ENCODE measurements at places on chromosomes 1 and 21.
A peak's percentile ranks its signal among the peaks of the same experiment; 100 is the strongest.

DNA sequence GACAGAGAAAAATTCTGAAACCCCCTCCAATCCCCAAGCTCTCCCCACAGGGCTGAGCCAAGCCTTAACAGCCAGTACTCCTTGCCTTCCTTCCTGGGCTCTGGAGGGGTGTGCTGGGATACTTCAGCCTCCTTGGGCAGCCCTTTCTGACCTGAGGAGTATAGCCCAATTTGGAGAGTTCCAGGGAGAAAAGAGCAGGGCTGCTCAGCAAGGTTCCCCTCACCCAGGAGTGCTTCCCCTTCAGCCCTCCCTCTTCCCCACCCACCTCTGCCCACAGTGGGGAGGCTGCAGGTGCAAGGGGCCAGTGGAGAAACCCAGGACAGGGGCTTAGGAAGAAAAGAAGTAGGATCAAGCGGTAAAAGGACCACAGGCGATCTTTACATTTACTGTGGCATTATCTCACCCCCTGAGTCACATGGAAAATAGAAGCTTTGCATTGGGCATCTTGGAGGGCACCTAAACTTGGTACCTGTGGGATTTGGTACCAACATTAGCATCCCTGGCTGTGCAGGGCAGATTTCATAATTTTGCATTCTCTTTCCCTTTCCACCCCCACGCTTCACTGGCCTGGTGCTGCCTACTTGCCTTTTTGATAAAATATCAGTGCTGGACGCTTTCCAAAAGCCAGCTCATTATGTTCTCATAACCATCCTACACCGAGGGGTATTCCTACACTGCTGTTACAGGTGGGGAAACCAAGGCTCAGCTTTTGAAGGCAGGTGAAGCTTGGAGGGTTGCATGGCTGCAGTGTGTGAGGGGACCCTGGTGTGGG, 2.8 kb upstream of the ADORA1 start:
- DNase-seq = peak; percentile 25

DNA sequence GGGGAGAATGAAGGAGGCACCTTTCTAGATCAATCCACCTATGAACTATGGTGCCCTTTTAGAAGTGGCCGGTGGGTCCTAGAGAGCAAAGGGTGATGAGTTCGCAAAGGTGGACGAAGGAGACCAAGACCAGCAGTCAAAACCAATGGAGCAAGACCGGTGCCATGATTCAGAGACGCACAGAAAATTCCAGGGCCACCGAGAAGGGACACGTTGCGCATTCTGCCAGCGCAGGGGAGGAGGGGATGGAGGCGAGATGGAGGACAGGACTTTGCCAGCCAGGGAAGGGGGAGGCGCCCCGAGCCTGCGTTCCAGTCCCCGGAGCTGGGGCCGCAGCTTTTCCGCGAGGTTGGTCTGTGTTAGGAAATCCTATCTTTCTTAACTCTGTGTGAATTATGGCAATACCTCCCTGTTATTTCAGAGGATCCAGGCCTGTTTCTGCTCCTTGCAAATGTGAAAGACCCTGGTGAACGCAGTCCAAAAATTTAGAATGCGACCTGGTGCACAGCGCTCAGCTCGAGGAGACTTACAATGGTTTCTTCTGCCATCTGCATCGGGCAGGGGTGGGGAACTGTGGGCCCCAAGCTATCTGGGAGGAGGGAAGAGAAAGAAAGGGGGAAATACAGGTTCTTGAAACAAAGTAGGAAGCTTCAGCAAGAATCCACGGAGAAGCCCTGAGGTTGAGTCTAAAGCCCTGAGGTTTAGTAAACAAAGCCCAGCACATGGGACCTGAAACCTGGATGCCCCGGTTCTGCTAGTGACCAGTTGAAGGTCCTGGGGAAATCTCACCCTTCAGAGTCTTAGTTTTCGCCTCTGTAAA, 129.4 kb downstream of the MRPS6 start:
- no peak for DNase-seq

GRCh38 chr1:177487481-177487880, 316.7 kb downstream of the BRINP2 start:
- DNase-seq = no peak

DNA sequence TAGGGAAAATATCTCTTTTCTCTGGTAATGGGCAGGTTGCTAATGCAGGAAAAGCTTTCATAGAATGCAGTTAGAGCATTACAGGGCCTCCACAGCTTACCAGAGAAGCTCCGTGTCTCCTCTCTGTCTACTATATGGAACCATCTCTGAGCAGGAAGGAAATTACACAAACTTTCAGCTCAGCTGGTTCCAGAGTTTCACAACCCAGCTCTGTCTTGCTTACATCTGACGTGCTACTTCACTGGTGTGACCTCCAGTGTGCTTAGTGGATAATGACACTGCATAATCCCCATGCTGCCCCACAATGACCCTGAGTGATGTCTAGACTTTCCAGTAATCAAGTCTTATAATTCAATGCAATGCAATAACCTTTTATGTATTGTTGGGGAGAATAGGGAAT, 4.3 kb upstream of the FGGY start:
- DNase-seq = no peak

Measured in NCI-H1105 treated with DMSO at 0.1 percent for 48 hours (cell line).